NCI-H345 (cell line): ENCODE measurements at places on chromosomes 2 and 18.

- DNase-seq, result no peak
These were observed 48.7 kb upstream of the OTOF start for GRCh38 chr2:26526589-26526988.

DNA sequence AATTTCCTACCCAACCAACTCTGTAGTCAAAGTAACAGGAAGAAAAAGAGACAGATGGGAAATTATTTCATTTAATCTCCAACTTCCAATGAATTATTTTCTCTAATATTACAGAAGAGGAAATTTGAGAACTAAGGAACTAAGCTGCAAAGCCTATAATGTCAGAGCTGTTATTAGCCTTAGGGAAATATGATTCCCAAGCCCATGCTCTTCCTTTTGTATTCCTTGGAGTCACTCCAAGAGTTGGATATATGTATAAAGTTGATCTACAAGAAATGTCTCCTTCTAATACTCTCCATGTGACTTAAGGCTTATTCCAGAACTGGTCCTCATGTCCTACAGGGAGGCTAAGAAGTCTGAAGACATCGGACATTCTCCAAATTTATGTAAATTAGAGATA is 31.6 kb upstream of the VWC2L start:
- DNase-seq, result no peak

DNA sequence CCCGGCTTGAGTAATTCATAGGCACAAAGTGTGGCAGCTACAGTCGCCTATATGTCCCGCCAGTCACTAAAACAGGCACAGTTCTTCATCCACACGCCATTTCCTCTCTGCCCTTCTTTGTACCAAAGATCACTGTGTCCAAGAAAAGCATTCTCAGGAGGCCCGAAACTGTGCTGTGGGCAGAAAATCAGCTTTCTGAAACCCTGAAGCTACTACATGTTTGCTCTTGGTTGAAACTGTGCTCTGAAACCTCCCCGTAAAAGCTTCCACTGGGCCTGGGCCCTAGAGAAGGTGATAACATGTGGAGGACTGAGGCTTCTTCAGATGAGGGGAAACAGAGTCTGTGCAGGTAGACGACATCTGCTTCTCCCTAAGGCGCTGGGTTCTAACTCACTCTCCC is 75.6 kb upstream of the ID2 start:
- DNase-seq, result no peak

GRCh38 chr2:73266061-73266901 is 18.0 kb downstream of the FBXO41 start:
- no peak for DNase-seq

DNA sequence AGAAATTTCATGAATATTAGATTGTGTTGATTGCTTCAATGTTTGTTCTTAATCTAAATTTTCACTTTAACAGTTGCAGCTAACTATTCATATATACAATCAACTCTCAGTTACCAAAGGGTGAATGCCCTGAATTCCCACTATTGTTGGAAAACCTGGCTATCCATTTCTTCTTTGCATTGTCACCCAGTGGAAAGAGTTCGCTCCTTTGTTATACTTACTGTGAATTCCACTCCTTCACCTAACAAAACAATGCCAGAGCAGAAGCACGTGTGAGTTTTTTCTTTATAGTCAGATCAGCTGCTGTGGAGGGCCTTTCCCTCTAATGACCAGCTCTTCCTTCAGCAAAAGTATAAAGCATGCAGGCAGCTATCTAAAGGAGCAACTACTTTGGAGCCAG is 409.2 kb upstream of the NRP2 start:
- no peak for DNase-seq
